ENCODE measurements at places on chromosomes 6 and 20. TPM values are rescaled to one million over a fixed set of nuclear protein-coding genes. Genes with fewer than 3 reads are reported as not detected.
A peak's percentile ranks its signal among the peaks of the same experiment; 100 is the strongest.

The RNF217 gene
- total RNA-seq, result 22.5 TPM

The TNFRSF21 gene
- 11.6 TPM for total RNA-seq

The LPA gene
- not detected for total RNA-seq

- no peaks in the 10 kb centered on the region for H3K27me3 ChIP-seq
- DNase-seq, result no peak
- no peak overlapping the region for H3K27ac ChIP-seq
- no peak overlapping the region for H3K4me3 ChIP-seq
Measured at GRCh38 chr6:9564021-9564420, 850.9 kb downstream of the TFAP2A start.

GRCh38 chr6:16762550-16763477, 1.6 kb upstream of the ATXN1 start:
- H3K4me1 ChIP-seq, result peaks cover 39% of the 10 kb centered on the region
- peak overlapping the region; percentile 94 for H3K4me3 ChIP-seq
- H3K36me3 ChIP-seq, result no peaks in the 10 kb centered on the region
- H3K27ac ChIP-seq, result peak overlapping the region; percentile 99

DNA sequence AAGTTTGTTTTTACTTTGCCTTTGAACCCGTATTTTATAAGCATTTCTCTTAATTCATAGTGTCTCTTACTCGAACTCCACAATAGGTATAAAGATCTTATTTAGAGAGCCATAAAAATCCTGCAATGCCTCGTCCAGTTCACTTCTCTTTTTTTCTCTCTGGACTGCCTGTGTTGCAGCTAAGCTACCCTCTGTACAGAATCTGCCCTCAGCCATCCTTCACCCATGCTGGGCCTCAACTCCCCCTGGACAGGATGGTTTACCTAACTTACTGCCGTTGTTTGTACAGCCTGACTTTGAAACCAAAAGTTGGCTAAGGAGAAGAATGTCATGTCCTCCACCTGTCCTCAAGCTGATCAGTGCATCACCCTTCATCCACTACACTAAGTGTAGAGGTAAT, 10.4 kb downstream of the QRSL1 start:
- no peaks in the 10 kb centered on the region for H3K4me1 ChIP-seq
- peaks cover 2% of the 10 kb centered on the region for H3K36me3 ChIP-seq
- H3K4me3 ChIP-seq, result no peak overlapping the region
- H3K27ac ChIP-seq, result no peak overlapping the region
- H3K27me3 ChIP-seq, result no peaks in the 10 kb centered on the region

The PDE7B gene
- total RNA-seq, result 4.3 TPM

- H3K27ac ChIP-seq, result no peak overlapping the region
- no peak overlapping the region for H3K4me3 ChIP-seq
- no peaks in the 10 kb centered on the region for H3K4me1 ChIP-seq
- H3K27me3 ChIP-seq, result peaks cover 6% of the 10 kb centered on the region
- no peak for DNase-seq
Measured at GRCh38 chr6:167237438-167238145, 53.5 kb upstream of the UNC93A start.

DNA sequence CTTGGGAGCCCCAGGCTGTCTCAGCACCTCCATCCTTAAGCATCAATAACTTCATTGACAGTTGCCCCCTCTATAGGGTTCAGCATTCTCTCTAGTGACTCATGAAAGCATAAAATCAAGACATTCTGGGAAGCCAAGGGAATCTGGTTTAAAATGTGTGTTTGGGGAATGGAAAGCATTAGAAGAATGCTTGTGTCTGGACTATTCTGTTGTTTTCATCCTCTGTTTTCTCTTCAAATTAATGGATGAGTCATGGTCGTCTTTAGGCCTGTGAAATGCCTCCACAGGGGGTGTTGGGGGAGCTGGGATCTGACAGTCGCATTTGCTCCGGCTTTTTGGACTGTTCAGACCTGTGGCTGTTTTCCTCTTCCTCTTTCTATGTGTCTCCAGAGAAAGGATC, 279.7 kb downstream of the CDC5L start:
- H3K36me3 ChIP-seq, result no peaks in the 10 kb centered on the region
- H3K4me1 ChIP-seq, result no peaks in the 10 kb centered on the region
- H3K27ac ChIP-seq, result no peak overlapping the region
- H3K4me3 ChIP-seq, result no peak overlapping the region
- no peak for DNase-seq
- peaks cover 2% of the 10 kb centered on the region for H3K27me3 ChIP-seq

DNA sequence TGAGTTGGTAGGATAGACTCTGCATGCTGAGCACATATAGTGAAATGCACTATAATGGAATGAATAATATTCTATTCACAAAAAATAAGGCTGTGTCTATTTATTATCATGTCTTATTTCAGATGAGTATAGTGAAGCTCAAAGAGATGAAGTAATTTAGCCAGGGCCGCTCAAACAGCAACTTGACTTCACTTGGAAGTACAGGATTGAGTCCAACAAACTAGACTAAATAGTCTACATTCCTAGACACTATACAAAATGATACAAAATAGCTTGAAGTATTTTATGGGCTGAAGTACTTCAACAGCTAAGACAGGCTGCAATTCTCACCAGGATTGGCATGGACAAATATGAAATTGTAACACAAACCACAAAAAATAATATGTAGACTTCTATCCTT, 144.5 kb upstream of the DST start:
- no peaks in the 10 kb centered on the region for H3K27me3 ChIP-seq
- DNase-seq, result no peak
- peaks cover 7% of the 10 kb centered on the region for H3K36me3 ChIP-seq
- H3K4me3 ChIP-seq, result no peak overlapping the region
- no peak overlapping the region for H3K27ac ChIP-seq

GRCh38 chr6:75098709-75099108, 107.1 kb downstream of the COL12A1 start:
- peaks cover 3% of the 10 kb centered on the region for H3K4me1 ChIP-seq
- H3K4me3 ChIP-seq, result no peak overlapping the region
- no peaks in the 10 kb centered on the region for H3K27me3 ChIP-seq
- H3K36me3 ChIP-seq, result no peaks in the 10 kb centered on the region
- H3K27ac ChIP-seq, result no peak overlapping the region

The SLCO4A1 gene
- total RNA-seq, result 12.8 TPM

- no peaks in the 10 kb centered on the region for H3K4me1 ChIP-seq
- H3K27ac ChIP-seq, result no peak overlapping the region
- no peaks in the 10 kb centered on the region for H3K27me3 ChIP-seq
- H3K4me3 ChIP-seq, result no peak overlapping the region
- no peak for DNase-seq
Measured at GRCh38 chr20:53513168-53513488, 80.5 kb downstream of the ZNF217 start.

The TAP2 gene
- 17.5 TPM for total RNA-seq

The IPCEF1 gene
- total RNA-seq, result 0.24 TPM

The OVOL2 gene
- not detected for total RNA-seq

The DEFB125 gene
- not detected for total RNA-seq

Measured in psoas muscle (tissue), 8 donors.